ENCODE measurements at places on chromosomes 7 and 10. TPM values are rescaled to one million over a fixed set of nuclear protein-coding genes. Genes with fewer than 3 reads are reported as not detected.

- H3K27me3 ChIP-seq: peaks cover 10% of the 10 kb centered on the region
- H3K4me1 ChIP-seq: peaks cover 4% of the 10 kb centered on the region
- peak; percentile 77 for DNase-seq
These were observed 4.8 kb upstream of the CHN2 start for GRCh38 chr7:29189743-29190201.

DNA sequence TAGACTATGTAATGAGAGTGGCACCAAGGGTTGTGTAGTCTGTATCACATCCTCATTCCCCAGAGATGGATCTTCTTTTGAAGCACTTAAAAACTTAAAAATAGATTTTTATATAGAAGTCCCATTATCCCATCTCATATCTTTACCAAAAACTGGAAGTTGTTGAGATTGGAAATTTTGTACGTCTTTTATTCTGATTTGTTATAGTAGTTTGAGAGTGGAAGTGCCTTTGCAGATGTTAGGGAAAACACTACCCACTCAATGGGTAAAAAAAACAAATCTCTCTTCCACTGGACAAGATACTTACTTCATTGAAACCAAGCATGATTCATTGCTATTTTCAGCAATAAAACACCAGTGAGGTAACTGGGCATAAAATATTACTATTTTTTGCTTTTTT lies 184.4 kb downstream of the MACC1 start:
- H3K4me1 ChIP-seq: no peaks in the 10 kb centered on the region
- no peak for DNase-seq
- no peak overlapping the region for H3K27ac ChIP-seq
- no peaks in the 10 kb centered on the region for H3K36me3 ChIP-seq

GRCh38 chr7:116232920-116233319 lies 22.6 kb downstream of the TES start:
- peaks cover 43% of the 10 kb centered on the region for H3K4me1 ChIP-seq
- no peaks in the 10 kb centered on the region for H3K36me3 ChIP-seq
- DNase-seq: no peak
- H3K27me3 ChIP-seq: no peaks in the 10 kb centered on the region

GRCh38 chr10:15230257-15230656 lies 61.8 kb upstream of the NMT2 start:
- H3K36me3 ChIP-seq: no peaks in the 10 kb centered on the region
- H3K27ac ChIP-seq: no peak overlapping the region
- no peaks in the 10 kb centered on the region for H3K4me1 ChIP-seq
- no peak overlapping the region for H3K4me3 ChIP-seq

DNA sequence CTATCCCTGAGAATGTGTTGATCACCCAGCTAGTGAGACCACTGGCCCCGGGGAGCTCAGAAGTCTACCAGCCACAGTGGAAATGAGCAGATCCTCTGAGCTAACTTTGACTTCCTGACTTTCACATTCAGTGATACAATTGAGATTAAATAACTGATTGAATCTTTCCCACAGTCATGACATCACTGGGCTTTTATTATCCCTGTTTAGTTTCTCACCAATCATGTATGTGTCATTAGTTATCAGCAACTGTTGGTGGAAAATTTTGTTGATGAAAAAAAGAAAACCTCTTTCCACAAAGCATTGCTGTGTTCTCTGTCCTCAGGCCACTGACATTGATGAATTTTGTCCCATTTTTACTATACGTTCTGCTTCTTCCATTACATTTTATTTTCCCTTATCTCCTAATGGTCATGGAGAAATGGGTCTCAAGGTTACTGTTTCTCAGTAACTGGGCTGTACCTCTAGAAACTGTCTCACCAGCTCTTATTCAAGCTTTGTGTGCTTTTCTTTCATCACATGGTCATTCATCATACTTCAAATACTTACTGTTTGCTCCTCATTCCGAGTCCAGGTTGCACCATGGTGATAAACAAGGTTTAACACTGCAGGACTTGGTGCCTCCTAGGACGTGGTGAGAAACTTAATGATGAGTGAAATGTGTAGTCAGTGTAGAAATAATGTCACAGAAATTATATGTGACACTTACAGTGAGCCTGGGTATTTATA lies 304.7 kb downstream of the CDK14 start:
- H3K4me1 ChIP-seq: no peaks in the 10 kb centered on the region
- no peak for DNase-seq
- H3K27ac ChIP-seq: no peak overlapping the region
- no peak overlapping the region for H3K4me3 ChIP-seq
- no peaks in the 10 kb centered on the region for H3K36me3 ChIP-seq

NPY4R gene
- not detected for total RNA-seq
